ENCODE measurements at places on chromosomes 3 and 15. TPM values are rescaled to one million over a fixed set of nuclear protein-coding genes. Genes with fewer than 3 reads are reported as not detected.
A peak's percentile ranks its signal among the peaks of the same experiment; 100 is the strongest.

MKRN3 gene
- 0.69 TPM for total RNA-seq

CASR gene
- total RNA-seq: not detected

GRCh38 chr15:80550219-80550907, 144.7 kb upstream of the ABHD17C start:
- no peaks in the 10 kb centered on the region for H3K36me3 ChIP-seq
- no peak overlapping the region for H3K27ac ChIP-seq
- no peaks in the 10 kb centered on the region for H3K27me3 ChIP-seq

DNA sequence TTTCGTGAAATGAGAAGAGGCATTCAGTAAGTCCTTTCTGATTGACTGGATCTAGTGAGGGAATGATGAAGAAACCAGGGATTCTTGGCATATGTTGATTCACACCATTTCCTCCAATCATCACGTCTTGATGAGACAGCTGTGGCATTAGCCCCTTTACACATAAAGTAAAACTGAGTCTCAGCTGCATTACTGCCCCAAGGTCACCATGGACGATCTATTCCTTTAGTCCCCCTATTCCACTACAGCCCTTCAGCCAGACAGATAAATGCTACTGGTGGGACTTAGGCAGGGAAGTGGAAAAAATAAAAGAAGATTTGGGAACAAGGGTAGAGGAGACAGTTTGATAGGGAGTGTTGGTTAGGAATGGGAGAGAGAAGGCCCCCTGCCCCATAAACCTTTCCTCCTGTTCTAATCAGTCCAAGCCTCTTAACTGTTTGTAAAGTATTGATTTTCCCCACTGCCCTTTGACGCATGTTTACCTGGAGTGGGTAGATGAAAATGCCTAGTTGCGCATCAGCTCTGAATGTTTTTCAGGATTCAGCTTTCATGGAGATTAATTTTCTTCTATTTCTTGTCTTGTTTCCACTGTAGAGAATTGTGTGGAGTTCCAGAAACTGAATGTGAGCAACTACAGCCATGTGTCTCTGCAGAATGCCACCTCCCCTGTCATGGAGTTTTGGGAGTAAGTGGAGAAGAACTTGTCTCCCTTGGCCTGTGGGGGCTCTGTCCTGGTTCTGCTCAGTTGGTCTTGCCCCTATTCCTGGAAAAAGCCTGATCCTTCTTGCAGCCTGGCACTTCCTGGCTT, 6.9 kb downstream of the SLC6A11 start:
- H3K4me1 ChIP-seq: no peaks in the 10 kb centered on the region
- H3K27ac ChIP-seq: no peak overlapping the region
- H3K27me3 ChIP-seq: no peaks in the 10 kb centered on the region
- DNase-seq: no peak
- H3K4me3 ChIP-seq: no peak overlapping the region
- no peaks in the 10 kb centered on the region for H3K36me3 ChIP-seq

GRCh38 chr3:98786364-98787006, 23.3 kb downstream of the ST3GAL6 start:
- no peaks in the 10 kb centered on the region for H3K27me3 ChIP-seq
- H3K4me1 ChIP-seq: peaks cover 37% of the 10 kb centered on the region
- peak overlapping the region; percentile 18 for H3K27ac ChIP-seq
- H3K36me3 ChIP-seq: peaks cover 6% of the 10 kb centered on the region
- no peak overlapping the region for H3K4me3 ChIP-seq

GABRR3 gene
- not detected for total RNA-seq

CTSH gene
- total RNA-seq: 22.1 TPM

GRCh38 chr15:79310612-79310984, 314 bp upstream of the TMED3 start:
- peak overlapping the region; percentile 73 for H3K4me3 ChIP-seq
- no peaks in the 10 kb centered on the region for H3K27me3 ChIP-seq
- no peaks in the 10 kb centered on the region for H3K36me3 ChIP-seq
- DNase-seq: no peak
- peaks cover 4% of the 10 kb centered on the region for H3K4me1 ChIP-seq
- H3K27ac ChIP-seq: no peak overlapping the region

PLCL2 gene
- total RNA-seq: 21.9 TPM

LYSMD2 gene
- total RNA-seq: 5.6 TPM

DNA sequence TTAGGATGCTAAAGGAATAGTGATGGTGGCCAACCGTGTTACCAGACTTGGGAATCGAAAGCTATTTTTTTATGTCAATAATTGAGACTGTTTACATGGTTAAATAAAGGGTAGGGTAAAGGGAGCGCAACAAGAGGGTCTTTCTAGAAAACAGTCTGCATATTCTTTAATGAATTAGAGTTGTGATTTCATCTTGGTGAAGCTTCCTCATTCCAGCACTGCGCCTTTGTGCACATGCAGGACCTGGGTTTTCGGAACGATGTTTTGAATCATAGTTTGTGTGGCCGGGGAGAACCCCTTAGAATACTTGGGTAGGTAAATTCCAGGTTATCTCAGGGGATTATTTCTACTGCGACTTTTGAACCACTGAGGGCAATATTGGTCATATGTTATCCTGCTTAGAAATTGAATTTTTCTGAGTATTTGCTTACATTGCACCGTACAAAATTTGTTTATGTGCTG, 1.3 kb downstream of the PIK3CA start:
- no peaks in the 10 kb centered on the region for H3K36me3 ChIP-seq
- peak overlapping the region; percentile 96 for H3K4me3 ChIP-seq
- peaks cover 44% of the 10 kb centered on the region for H3K4me1 ChIP-seq
- H3K27ac ChIP-seq: peak overlapping the region; percentile 99
- H3K27me3 ChIP-seq: no peaks in the 10 kb centered on the region
- no peak for DNase-seq

CDHR4 gene
- total RNA-seq: not detected

- no peak overlapping the region for H3K4me3 ChIP-seq
- H3K36me3 ChIP-seq: peaks cover 93% of the 10 kb centered on the region
- peak overlapping the region; percentile 78 for H3K27ac ChIP-seq
These were observed 9.1 kb downstream of the AMOTL2 start for GRCh38 chr3:134364936-134365765.

- no peak overlapping the region for H3K4me3 ChIP-seq
- H3K36me3 ChIP-seq: no peaks in the 10 kb centered on the region
- no peaks in the 10 kb centered on the region for H3K4me1 ChIP-seq
- H3K27ac ChIP-seq: no peak overlapping the region
These were observed 24.2 kb upstream of the CD96 start for GRCh38 chr3:111517801-111518200.

DNA sequence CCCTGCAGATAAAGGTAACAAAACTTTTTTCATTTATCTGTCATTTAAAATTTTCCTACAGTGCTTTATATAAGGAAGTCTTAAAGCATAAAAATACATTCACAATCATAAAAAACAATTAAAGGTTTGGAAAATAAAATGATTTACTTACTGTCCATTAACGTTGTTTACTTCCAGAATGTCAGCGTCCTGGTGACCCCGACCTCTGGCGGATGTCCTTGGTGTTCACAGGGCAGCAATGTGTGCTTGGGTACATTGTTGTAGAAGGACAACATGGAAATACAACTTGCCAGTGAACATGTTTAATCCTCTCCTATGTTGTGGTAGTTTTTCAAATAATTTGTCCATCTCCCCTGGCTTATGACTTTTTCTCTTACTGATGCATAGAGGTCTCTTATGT, 168.8 kb upstream of the NDN start:
- no peak overlapping the region for H3K4me3 ChIP-seq
- no peaks in the 10 kb centered on the region for H3K27me3 ChIP-seq
- DNase-seq: no peak
- H3K27ac ChIP-seq: no peak overlapping the region
- no peaks in the 10 kb centered on the region for H3K36me3 ChIP-seq
- H3K4me1 ChIP-seq: no peaks in the 10 kb centered on the region

GRCh38 chr15:42182961-42183360, 25.1 kb downstream of the VPS39 start:
- H3K4me3 ChIP-seq: no peak overlapping the region
- H3K27ac ChIP-seq: no peak overlapping the region
- peaks cover 97% of the 10 kb centered on the region for H3K36me3 ChIP-seq
- DNase-seq: no peak

DNA sequence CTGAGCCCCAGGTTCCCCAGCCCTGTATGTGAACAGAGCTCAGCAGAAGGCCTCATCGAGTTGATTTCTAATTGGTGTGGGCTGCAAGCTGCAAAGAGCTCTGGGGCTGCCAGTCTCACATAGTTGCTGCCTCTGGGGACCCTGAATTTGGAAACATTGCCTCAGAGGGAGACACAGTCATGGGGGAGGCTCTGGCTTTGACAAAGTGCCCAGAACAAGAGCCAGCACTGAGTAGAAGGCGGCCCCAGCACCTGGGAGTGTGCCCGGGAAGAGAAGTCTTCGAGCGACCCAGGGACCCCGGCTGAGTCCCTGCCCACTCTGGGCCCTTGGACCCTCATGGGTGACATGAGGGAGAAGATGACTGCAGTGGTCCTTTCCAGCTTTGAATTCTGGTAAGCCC, 7.3 kb downstream of the NTRK3 start:
- no peak overlapping the region for H3K4me3 ChIP-seq
- peaks cover 10% of the 10 kb centered on the region for H3K4me1 ChIP-seq
- H3K27me3 ChIP-seq: no peaks in the 10 kb centered on the region
- H3K36me3 ChIP-seq: no peaks in the 10 kb centered on the region
- no peak for DNase-seq

GRCh38 chr3:35598804-35599203, 40.5 kb upstream of the ARPP21 start:
- H3K27ac ChIP-seq: no peak overlapping the region
- H3K4me1 ChIP-seq: peaks cover 5% of the 10 kb centered on the region
- no peak for DNase-seq
- H3K4me3 ChIP-seq: no peak overlapping the region
- no peaks in the 10 kb centered on the region for H3K36me3 ChIP-seq

DNA sequence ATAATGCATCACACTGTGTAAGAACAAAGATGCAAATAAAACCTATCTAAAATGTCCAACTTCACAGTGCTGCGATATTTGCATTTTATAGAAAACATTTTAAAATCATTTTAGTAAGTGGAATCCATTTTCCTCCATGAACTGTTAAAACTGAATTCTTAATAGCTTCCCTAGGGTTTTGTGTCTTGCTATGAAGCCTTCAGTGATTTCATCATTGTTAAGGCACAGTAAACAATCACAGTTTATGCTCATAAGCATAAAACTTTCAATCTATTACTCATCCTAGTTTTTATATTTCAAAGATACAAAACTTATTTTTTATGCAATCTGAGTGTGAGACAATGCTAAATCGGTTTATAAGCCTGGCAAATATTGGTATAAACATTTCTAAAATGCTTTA, 509.7 kb downstream of the TUSC7 start:
- no peak overlapping the region for H3K27ac ChIP-seq
- H3K36me3 ChIP-seq: no peaks in the 10 kb centered on the region
- no peak for DNase-seq
- no peaks in the 10 kb centered on the region for H3K4me1 ChIP-seq
- no peak overlapping the region for H3K4me3 ChIP-seq
- H3K27me3 ChIP-seq: no peaks in the 10 kb centered on the region

DNA sequence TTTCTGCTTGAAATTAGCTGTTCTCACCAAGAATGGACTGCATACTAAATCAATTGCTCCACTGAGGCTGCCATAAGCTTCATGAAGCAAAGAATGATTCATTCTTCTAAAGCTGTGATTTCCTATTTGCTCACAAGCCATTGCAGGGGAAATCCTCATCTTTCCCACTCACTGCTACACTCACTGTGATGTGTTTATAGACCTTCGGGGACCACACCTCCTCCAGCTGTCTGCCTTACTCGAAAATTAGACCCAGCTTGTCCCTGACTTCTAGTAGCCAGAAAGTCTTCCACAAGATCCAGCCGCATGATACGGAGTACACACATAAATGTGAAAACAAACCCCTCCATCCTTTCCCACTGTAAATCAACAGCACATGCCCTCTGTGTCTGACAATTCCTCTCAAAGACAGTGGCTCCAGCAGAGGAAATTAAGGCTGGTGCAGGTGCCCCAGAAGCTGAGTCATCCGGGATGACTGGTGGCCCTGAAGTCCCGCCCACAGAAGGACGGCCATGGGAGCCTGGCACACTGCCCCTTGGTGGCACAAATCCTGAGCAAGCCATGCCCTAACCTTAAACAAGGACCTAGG, 172.0 kb downstream of the STT3B start:
- no peak overlapping the region for H3K4me3 ChIP-seq
- peak; percentile 50 for DNase-seq
- peaks cover 11% of the 10 kb centered on the region for H3K4me1 ChIP-seq
- no peaks in the 10 kb centered on the region for H3K27me3 ChIP-seq
- no peaks in the 10 kb centered on the region for H3K36me3 ChIP-seq
- H3K27ac ChIP-seq: peak overlapping the region; percentile 50

DNA sequence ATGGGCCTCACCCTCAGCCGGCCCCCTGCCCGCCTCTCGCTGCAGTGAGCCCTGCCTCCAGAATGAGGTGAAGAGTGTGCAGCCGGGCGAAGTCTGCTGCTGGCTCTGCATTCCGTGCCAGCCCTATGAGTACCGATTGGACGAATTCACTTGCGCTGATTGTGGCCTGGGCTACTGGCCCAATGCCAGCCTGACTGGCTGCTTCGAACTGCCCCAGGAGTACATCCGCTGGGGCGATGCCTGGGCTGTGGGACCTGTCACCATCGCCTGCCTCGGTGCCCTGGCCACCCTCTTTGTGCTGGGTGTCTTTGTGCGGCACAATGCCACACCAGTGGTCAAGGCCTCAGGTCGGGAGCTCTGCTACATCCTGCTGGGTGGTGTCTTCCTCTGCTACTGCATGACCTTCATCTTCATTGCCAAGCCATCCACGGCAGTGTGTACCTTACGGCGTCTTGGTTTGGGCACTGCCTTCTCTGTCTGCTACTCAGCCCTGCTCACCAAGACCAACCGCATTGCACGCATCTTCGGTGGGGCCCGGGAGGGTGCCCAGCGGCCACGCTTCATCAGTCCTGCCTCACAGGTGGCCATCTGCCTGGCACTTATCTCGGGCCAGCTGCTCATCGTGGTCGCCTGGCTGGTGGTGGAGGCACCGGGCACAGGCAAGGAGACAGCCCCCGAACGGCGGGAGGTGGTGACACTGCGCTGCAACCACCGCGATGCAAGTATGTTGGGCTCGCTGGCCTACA, 8.5 kb downstream of the GRM2 start:
- no peaks in the 10 kb centered on the region for H3K4me1 ChIP-seq
- no peak overlapping the region for H3K4me3 ChIP-seq
- H3K36me3 ChIP-seq: no peaks in the 10 kb centered on the region
- no peak for DNase-seq
- no peaks in the 10 kb centered on the region for H3K27me3 ChIP-seq
- H3K27ac ChIP-seq: no peak overlapping the region

MPI gene
- 61.2 TPM for total RNA-seq

- no peaks in the 10 kb centered on the region for H3K27me3 ChIP-seq
- no peak overlapping the region for H3K4me3 ChIP-seq
- H3K4me1 ChIP-seq: peaks cover 12% of the 10 kb centered on the region
- no peaks in the 10 kb centered on the region for H3K36me3 ChIP-seq
- no peak for DNase-seq
These were observed 270.3 kb downstream of the RPLP1 start for GRCh38 chr15:69722924-69723323.

- DNase-seq: no peak
- H3K27ac ChIP-seq: no peak overlapping the region
- no peaks in the 10 kb centered on the region for H3K27me3 ChIP-seq
- H3K4me1 ChIP-seq: peaks cover 9% of the 10 kb centered on the region
- H3K4me3 ChIP-seq: no peak overlapping the region
- no peaks in the 10 kb centered on the region for H3K36me3 ChIP-seq
These were observed 315.3 kb upstream of the UBE2E2 start for GRCh38 chr3:22887664-22888291.

TRH gene
- total RNA-seq: not detected

All from psoas muscle (tissue), 8 donors.